ENCODE measurements at places on chromosomes 7 and 10.

- no peak for DNase-seq
These were observed 2.9 kb upstream of the EFCAB10 start for GRCh38 chr7:105584165-105584564.

GRCh38 chr7:24304494-24305095 lies 20.6 kb downstream of the NPY start:
- no peak for DNase-seq

DNA sequence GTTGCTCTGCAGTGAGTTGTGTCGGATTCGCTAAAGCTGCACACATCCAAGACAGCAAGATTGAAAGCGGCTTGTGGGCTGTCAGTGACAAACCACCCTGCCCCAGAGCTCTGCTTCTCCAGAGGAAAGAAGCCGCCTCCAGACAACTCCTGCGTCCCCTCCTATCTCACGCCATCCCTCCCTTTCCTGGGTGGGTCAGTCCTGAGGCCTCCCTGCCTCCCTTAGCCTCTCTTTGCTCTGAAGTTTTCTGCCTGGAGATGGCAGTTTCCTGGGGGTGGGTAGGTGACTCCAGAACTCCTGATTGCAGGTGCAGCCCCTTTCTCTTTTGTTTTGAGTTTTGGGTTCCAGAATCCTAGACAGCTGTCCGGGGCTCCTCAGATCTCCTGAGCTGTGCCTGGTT lies 78.7 kb downstream of the EMX2 start:
- no peak for DNase-seq

- DNase-seq = no peak
These were observed 124.8 kb downstream of the EVX1 start for GRCh38 chr7:27367179-27367932.

DNA sequence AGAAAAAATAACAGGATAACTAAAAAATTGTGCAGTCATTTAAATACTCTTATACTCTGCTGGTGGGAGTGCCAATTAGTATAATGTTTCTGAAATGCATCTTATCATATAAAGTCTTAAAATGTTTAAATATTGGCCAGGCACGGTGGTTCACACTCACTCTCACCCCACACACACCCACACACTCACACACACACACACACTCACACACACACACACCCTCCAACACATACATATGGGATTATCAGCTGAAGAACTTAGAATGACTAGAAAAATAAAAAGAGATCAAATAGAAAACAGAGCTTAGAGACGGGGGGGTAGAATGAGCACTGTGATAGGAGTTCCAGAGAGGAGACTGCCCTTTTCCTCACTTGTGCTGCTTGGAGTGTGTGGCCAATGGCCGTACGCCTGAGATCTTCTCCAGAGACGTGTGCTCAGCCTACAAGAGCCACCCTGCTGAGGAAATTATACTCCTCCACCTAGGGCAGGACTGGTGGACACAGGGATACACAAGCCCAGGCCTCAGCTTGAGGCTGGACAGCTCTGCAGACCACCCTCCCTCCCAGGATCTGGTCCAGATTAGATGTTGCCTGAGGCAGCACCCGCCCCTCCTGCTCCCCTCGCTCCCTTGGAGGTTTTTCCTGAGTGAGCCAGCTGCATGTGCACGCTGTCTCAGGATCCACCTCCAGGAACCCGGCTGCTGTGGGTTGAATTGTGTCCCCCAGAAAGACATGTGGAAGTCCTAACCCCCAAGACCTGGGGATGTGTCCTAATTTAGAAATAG lies 26.5 kb upstream of the PRKAG2 start:
- DNase-seq = no peak

GRCh38 chr7:111498391-111499007 lies 63.8 kb downstream of the IMMP2L start:
- peak; percentile 31 for DNase-seq

GRCh38 chr10:23065181-23065948 lies 30.0 kb upstream of the MSRB2 start:
- DNase-seq = peak; percentile 46

GRCh38 chr10:14653271-14654161 lies 121.2 kb downstream of the FAM107B start:
- peak; percentile 89 for DNase-seq

- no peak for DNase-seq
These were observed 182.1 kb downstream of the FAM107B start for GRCh38 chr10:14592566-14592965.

DNA sequence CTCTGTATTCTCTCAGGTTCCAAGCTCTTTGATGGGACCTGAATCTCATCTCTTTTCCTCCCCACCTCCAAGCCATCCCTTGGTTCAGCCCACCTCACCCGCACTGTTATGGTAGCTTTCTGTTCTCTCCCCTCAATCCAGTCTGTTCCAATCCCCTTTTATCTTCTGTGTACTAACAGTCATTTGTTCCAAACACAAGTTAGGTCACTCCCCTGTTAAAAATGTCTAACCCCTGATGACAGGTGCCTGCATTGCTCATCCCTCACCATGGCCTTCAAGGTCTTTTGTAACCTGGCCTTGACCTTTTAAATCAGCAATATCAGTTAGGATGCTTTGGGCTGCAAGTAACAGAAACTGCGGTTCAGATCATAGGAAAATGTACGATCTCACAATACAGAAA lies 74.8 kb downstream of the CYP26A1 start:
- DNase-seq = no peak

DNA sequence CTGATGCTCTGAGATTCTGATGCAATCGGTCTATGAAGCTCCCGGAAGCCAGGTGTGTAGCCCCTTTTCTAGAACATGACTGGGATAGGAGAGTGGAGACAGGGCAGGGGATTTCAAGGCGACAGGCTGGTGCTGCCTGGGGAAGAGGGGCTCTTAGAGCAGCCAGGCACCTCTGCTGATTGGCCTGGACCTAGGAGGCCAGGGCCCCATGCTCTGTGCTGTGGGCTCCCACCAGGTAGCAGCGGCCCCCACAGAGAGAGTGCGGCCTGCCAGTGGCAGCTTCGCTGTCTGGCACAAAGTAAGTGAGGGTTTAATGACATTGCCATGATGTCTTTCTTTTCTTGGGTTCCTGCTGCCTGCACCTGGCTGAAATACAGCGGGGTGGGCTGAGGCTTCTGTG lies 99.4 kb upstream of the PODXL start:
- DNase-seq = no peak

DNA sequence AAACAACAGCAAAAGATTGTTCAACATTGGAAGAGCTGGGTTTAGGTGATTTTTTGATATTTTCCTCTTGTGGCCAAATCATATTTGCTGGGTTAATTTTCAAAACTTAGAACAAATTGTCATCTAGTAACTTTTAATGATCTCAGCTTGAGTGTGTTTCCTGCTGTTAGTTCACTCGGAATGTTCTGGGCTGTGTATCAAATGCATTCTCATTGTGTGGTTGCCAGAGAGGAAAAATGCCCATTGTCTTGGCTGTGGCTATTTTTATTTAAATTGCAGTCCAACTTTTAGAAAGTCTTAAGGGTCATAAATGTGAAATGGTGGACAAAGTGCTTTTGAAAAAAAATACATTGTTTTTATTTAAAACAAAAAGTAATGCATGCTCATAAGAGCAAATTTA lies 542.0 kb downstream of the TNS3 start:
- DNase-seq = peak; percentile 24

- DNase-seq = peak; percentile 54
These were observed 25.0 kb downstream of the ABLIM1 start for GRCh38 chr10:114632869-114633715.

DNA sequence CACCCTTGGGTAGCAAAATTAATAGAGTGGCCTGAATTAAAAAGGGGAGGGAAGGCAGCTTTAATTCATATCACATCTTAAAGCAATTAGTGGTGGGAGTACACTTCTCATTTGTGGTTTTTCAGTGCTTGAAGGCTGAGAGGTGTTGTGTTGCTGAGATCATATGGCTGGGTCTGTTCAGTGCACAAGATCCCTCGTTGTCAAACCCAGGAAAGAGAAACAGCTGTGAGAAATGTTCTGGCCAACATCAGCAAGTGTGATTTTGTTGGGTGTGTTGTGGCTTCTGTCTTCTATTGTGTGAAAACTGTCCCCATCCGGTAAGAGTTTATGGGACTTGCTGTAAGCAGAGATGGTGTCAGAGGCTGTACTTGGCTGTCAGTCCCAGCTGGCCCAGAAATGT lies 197.9 kb upstream of the BMPER start:
- no peak for DNase-seq

GRCh38 chr10:115278294-115278693 lies 185.1 kb downstream of the ATRNL1 start:
- DNase-seq = no peak

DNA sequence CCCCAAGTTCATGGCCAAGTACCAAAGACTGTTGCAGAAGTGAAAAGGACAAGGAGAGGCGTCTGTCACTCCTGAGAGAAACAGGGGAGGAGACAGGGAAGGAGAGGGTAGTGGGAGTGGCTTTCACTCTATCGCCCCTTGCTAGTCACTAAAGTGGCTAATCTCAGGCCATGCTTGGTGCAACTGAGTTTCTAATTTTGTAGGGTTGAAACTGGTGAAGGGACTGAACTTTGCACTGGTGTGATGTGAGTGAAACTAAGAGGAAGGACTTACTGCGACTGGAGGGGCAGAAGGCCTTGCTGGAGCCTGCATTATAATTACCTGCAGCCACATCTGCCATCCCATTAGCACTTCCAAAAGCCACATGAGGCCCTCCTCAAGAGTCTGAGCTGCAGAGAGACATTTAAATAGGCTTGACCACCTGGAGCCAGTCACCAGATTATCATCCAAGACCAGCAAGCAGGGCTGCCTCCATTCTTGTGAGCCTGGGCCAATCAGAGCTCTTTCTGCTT lies 107.2 kb upstream of the EEPD1 start:
- DNase-seq = no peak

DNA sequence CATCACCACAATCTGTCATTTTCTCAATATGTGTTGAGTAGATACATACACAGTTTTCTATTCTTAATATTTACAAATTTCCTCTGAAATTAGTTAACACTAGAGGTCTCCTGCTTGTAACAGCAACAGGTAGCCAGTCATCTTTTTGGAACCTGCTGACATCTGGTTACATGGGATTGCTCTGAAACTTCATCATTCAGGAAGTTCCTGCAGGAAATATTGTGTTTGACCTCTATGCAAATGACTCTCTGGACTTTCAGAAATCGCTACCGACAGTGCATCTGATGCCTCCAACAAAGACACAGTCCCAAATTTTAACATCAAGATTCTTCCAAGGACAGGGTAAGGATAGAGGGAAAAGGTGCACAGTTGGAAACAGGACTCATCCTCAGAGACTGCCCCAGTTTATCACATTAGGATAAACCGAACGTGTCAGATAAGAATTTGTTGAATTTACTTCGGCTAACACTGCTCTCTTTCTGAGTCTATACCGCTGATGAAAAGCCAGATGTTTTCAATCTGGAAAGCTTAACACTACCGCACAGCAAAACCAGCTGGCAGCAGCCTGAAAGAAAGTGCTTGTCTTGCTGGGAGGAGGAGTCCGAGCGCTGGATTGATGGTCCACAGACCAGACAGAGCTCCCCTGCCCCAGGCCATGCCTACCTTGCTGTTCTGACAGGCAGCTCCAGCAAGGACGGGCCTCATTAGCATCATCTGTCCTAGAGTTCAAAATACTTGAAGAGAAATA lies 633.4 kb downstream of the PARD3 start:
- DNase-seq = no peak

GRCh38 chr10:77459905-77460304 lies 177.7 kb downstream of the KCNMA1 start:
- DNase-seq = no peak

DNA sequence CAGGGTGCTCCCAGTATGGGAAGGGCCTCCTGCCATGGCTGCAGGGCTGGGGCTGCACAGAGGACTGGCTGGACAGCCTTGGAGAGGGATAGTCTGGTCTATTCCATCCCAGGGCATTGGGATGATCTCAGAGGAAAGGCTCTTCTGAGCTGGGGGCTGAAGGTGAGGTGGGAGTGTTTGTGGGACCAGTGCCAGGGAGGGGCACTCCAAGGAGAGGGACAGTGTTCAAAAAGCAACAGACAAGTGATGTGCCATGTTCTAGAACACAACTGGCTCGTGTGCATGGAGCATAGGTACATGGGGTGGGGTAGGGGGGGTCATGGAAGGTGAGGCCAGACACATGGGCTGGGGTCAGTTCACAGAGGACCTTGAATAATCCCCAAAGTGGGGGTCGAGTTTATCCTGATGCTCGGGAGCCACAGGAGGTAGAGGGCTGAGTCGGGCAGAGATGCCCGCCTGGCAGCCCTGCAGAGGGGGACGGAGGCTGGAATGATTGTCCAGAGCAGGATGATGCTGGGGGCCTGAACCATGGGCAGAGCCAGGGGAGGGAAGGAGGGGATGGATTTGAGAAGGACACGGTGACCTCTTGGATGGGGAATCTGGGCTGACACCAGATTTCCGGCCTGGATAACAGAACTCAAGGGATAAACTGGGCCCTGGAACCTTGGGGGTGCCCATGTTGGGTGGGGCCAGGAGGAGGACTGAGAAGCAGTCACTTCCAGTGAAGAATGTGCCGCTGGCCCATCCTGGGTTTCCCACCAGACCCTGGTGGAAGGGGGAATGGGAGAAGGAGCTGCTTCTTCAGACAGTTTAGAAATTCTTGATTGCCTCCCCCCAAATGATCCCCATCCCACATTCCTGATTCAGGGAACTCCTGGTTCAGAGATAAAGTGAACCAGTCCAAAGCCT lies 50.4 kb downstream of the NEURL1 start:
- no peak for DNase-seq

DNA sequence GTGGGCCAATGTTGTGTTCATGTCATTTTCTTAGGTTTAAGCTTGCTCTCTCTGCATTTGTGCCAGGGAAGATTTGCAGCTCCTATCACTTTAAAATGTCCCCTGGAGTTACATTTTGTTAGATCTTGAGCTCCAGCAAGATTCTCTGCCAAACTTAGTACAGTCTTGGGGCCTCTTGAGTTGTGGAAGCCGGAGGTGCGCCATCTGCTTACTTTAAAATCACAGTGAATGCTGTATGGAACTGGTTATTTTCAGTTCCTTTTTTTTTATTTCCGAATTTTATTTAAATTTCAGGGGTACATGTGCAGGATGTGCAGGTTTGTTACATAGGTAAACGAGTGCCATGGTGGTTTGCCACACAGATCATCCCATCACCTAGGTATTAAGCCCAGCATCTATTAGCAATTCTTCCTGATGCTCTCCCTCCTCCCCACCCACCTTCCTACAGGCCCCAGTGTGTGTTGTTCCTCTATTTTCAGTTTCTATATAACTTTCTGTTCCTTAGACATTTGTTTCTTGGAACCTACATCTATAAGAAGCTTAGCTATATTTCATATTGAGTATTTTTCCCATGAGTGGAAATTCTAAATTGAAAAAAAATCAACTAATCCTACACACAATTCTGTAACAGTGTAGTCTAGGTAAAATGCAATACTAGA lies 114.4 kb upstream of the CREB5 start:
- no peak for DNase-seq

GRCh38 chr10:87771871-87772500 lies 46.0 kb downstream of the ATAD1 start:
- peak; percentile 15 for DNase-seq

GRCh38 chr10:77101341-77101740 lies 536.3 kb downstream of the KCNMA1 start:
- DNase-seq = no peak

- peak; percentile 93 for DNase-seq
These were observed 13.5 kb upstream of the STK17A start for GRCh38 chr7:43569424-43569823.

- DNase-seq = no peak
These were observed 40.3 kb upstream of the PSMG3 start for GRCh38 chr7:1610013-1610677.
